ENCODE measurements at places on chromosomes 1 and 21.

DNA sequence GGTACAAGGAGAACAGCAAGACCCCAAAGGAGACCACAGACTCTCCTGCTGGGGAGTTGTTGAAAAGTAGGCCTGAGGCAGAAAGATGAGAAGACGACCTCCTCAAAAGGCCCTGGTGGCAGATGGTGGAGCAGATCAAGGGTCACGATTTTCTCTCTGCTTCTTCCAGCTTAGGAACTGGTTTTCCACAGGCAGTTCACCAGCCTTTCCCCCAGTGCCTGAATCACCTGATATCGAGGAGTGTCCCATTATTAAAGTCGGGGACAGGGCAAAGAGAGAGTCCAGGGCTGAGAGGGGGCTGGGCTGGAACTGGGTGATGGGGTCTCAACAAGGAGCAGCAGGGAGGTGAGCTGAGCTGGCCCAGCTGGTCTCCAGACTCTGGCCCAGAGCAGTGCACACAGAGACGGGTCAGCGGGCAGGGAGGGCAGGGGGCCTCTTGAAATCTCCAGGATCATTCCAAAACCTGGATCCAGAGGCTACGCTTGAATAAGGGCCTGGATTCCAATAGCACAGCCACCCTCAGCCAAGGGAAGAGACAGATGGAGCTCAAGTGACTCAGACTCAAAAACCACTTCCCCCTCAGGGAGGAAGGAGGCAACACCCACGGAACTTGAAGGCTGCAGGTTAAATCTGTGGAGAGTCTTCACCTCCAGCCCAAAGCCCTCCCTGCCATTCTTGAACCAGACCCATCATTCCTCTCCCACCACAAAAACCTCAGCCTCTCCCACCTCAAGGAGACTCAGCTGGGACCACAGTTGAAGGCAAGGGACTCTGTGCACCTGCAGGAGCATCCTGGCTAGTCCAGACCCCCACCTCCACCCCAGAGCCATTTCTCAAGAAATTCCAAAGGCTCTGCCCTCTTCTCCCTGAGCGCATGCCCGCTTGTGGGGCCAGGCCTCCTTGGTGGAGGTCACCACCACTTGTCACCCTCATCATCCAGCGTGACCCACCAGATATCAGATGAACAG is at the start of gene S100A5:
S100A5 (minus strand) TSS at position 541 of the 968 bp plus-strand sequence. CDS start 743 bp downstream, outside the sequence.
- peaks cover 87% of the 10 kb centered on the region for H3K4me1 ChIP-seq
- peak within 1 kb of the TSS; percentile 93 for H3K27ac ChIP-seq
- no peaks in the 10 kb centered on the region for H3K27me3 ChIP-seq
- no peak for DNase-seq
- H3K4me3 ChIP-seq = no peak within 1 kb of the TSS
- no peaks in the 10 kb centered on the region for H3K36me3 ChIP-seq

GRCh38 chr1:65896721-65897120 is 104.0 kb downstream of the PDE4B start:
- H3K27me3 ChIP-seq = no peaks in the 10 kb centered on the region
- no peak overlapping the region for H3K4me3 ChIP-seq
- H3K36me3 ChIP-seq = no peaks in the 10 kb centered on the region
- H3K4me1 ChIP-seq = no peaks in the 10 kb centered on the region
- DNase-seq = no peak

GRCh38 chr1:62294261-62294660 is 25.0 kb downstream of the KANK4 start:
- DNase-seq = no peak
- peaks cover 8% of the 10 kb centered on the region for H3K4me1 ChIP-seq
- H3K27ac ChIP-seq = no peak overlapping the region
- no peaks in the 10 kb centered on the region for H3K27me3 ChIP-seq

DNA sequence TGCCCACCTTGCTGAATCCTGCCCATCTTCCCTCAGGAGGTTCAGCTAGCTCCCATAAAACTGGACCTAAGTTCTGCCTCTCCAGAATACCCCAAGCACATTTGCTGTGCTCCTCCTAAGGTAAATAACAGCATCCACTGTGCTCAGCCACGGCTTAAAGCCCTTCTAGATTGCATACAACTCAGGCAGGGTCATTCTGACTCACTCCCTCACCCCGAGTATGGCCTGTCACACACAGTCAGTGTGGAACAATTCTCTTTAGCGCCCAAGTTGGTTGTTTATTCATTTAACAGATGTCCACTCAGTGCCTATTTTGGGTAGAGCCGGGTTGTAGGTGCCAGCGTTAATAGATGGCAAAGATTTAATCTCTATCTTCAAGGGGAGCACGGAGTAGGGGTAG is 147.5 kb upstream of the EDN2 start:
- H3K4me3 ChIP-seq = no peak overlapping the region
- H3K27me3 ChIP-seq = no peaks in the 10 kb centered on the region
- no peak overlapping the region for H3K27ac ChIP-seq
- no peak for DNase-seq
- H3K36me3 ChIP-seq = no peaks in the 10 kb centered on the region
- peaks cover 14% of the 10 kb centered on the region for H3K4me1 ChIP-seq

DNA sequence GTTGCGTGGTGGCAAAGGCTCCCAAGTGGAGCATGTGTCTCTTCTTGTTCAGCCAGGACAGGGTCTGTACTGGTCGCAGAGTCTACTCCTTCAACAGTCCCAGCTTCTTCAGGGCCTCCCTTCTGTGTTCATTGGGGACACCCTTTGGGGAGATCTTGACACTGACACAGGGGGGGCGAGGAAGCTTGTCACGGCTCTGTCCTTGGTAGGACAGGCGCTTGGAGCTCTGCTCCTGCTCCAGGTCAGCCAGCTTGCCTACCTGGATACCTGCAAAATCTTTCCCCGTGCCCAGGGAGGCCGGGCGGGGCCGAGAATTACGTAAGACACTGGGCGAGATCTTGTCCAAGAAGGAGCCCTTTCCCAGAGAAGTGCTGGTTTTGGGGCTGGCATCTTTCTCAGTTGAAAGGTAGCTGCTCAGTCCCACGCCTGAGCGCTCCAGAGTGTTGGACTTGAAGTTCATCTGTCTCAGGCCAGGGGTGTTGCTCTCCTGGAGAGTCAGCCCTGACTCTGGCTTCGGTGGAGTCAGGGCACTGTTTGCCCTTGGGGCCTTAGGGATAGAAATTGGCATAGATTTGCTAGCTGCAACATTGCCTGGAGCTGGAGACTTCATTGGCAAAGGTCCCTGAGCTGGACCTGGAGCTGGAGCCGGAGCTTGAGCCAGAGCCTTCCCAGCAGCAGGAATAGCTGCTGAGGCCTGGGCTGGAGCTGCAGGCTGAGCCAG is 10.5 kb downstream of the C1orf116 start:
- no peak overlapping the region for H3K4me3 ChIP-seq
- DNase-seq = no peak
- peak overlapping the region; percentile 96 for H3K27ac ChIP-seq
- H3K36me3 ChIP-seq = no peaks in the 10 kb centered on the region
- peaks cover 45% of the 10 kb centered on the region for H3K4me1 ChIP-seq
- H3K27me3 ChIP-seq = no peaks in the 10 kb centered on the region

DNA sequence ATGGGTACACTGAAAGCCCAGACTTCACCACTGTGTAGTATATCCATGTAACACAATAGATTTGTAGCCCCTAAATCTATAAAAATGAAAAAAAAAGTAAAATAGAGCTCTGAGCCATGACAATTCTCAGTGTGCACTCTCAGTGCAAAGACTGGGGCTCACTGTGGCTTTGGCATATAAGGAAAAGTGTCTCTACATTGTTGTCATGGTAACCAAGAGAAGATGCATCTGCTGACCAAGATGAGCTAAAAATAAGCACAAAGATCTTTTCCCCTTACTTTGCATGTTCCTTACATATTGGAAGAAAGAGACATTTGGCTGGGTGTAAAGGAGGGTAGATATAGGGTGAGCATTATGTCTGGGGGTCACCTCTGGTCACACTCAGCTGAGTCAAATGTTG is 12.0 kb downstream of the PGLYRP4 start:
- peaks cover 7% of the 10 kb centered on the region for H3K36me3 ChIP-seq
- no peaks in the 10 kb centered on the region for H3K4me1 ChIP-seq
- no peak for DNase-seq
- no peak overlapping the region for H3K27ac ChIP-seq
- H3K27me3 ChIP-seq = no peaks in the 10 kb centered on the region

- no peak overlapping the region for H3K4me3 ChIP-seq
- no peaks in the 10 kb centered on the region for H3K36me3 ChIP-seq
- no peaks in the 10 kb centered on the region for H3K4me1 ChIP-seq
- H3K27ac ChIP-seq = no peak overlapping the region
Observed at GRCh38 chr1:67664048-67664447, 21.0 kb upstream of the GADD45A start.

DNA sequence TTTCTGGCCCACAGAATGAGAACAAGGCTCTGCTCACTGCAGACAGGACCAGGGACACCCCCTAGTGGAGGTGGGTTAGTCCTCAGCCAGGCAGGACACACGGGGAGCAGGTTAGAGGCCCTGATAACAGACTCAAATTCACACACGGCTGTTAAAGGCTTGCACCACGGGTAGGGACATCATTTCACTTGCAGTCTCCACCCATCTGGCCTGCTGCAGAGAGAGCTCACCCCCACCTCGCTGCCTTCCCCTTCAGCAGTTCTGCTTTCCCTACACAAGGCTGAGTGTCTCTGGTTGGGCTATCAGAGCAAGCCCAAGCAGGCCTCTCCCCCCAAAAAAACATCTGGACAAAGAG is 20.6 kb downstream of the MEF2D start:
- H3K27ac ChIP-seq = no peak overlapping the region
- no peak for DNase-seq
- H3K4me1 ChIP-seq = peaks cover 17% of the 10 kb centered on the region
- H3K27me3 ChIP-seq = no peaks in the 10 kb centered on the region

DNA sequence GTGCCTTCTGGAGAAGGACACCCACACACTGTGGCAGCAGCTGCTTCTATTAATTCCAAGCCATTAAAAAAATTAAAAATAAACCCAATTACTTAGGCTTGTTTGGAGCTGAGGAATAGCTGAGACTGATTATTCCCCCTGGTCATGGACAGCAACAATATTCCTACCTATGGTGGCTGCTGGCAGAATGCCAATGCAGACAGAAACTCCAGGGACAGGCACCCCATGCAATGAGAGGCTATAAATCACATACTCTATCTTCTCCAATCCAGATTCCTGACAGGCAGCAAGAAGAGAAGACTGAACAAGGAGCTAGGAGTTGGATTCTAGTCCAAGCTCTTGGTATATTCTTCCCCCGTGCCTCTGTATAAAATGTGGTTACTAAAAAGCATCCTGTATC is 275.4 kb upstream of the BEND5 start:
- H3K36me3 ChIP-seq = no peaks in the 10 kb centered on the region
- no peak overlapping the region for H3K4me3 ChIP-seq
- DNase-seq = no peak
- H3K27ac ChIP-seq = no peak overlapping the region
- no peaks in the 10 kb centered on the region for H3K4me1 ChIP-seq
- H3K27me3 ChIP-seq = no peaks in the 10 kb centered on the region

DNA sequence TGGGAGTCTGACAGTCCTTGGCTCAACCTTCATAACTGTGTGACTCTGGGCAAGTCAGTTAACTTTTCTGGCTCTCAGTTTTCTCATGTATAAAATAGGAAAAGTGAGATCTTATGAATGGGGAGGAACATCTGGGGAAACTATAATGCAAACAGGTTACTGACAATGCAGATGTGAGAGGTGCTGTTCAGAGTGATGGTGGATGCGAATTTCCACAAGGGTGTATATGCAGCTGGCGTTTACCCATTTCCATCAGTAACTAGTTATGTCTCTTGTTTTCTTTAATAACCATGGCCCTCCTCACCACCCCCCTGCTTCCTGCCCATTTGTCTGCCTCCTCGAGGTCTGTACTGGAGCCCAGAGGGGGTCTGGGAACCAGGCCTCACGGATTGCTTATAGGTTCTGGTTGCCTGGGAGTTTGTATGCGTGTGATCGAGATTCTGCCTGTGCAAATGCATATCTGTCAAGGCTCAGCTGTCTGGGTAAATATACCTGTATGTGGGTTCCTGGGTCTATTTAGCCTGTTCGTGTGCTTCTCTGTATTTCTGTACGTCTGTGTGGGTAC is 44.4 kb downstream of the AHDC1 start:
- H3K4me3 ChIP-seq = no peak overlapping the region
- H3K4me1 ChIP-seq = peaks cover 91% of the 10 kb centered on the region
- peaks cover 33% of the 10 kb centered on the region for H3K36me3 ChIP-seq
- H3K27ac ChIP-seq = peak overlapping the region; percentile 82
- DNase-seq = no peak

DNA sequence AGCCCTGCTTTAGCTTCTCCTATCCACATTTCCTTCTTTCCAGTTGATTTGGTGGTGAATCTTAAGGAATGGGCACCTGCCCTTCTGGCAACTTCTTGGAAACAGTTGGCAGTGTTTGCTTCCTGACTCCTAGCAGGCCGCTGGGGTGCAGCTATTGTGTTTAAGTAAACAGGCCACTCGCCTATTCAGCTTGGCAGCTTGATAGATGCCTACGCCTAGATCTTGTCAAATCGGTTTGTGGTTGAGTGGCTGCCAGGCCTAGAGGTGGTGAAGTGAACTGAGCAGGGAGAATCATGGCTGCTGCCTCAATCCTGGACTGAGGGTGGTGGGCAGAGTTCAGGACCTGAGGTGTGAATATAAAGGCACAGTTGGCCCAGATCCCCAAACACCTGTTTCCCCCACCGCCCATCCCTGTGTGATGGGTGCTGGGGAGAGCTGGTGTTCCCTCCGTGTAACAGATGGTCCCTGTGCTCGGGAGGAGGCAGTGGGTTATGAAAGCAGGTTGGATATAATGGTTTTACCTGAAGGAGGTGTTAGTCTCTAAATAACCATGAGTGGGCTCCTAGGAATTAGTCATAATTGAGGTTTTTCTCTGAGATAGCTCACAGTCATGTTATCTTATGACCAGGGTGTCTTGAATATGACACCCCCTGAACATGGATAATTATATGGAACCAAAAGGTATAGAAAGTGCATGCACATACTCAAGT is 940 bp upstream of the PLA2G2C start:
- peaks cover 46% of the 10 kb centered on the region for H3K4me1 ChIP-seq
- H3K4me3 ChIP-seq = peak overlapping the region; percentile 61
- H3K27me3 ChIP-seq = no peaks in the 10 kb centered on the region
- DNase-seq = no peak

DNA sequence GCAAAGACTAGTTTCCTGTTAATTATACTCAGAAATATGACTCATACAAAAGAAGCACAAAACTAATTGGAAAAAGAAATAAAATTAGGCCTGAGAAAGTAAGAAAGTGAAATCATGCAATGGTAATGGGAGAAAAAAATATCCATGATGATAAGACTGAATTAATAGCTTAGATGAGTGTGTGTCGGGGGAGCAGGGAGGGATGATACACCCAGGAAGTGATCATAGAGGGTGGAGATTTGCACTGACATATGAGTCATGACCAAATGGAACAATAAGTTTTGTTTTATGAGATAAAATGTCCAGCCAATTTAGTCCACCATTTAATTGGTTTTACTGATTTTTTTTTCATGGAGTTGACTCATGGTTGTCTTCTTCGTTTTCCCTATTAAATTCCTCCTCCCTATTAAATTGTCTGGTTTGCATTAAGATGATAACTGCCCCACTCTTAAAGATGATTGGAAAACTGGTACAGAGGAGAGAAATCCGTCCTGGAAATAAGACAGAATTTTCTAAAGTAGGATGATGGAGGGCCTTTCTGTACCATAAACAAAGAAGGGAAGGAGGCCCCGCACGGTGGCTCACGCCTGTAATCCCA is 111.7 kb upstream of the KCNJ6 start:
- no peaks in the 10 kb centered on the region for H3K4me1 ChIP-seq
- no peak overlapping the region for H3K27ac ChIP-seq
- H3K36me3 ChIP-seq = no peaks in the 10 kb centered on the region
- no peak for DNase-seq
- no peak overlapping the region for H3K4me3 ChIP-seq
